Activated naive CD4-positive, alpha-beta T cell (primary cell): ENCODE measurements at places on chromosomes 7 and 10.

DNA sequence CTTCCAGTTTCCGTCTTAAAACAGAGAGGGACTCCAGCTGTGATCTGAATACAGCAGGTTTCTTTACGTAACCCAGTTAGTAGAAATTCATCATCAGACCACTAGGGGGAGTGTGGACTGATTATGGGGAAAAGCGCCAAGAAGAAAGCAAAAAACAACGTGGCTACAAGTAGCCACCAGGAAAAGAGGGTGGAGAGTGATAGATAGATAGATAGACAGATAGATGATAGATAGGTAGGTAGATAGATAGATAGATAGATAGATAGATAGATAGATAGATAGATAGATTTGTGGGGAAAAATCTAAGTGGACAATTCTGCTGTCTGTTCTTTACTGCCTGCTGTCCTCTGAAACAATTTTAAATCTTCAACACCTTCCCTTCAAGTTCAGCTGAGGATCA is 12.7 kb upstream of the AKR1B10 start:
- no peak for DNase-seq

GRCh38 chr10:108783897-108784296 is 1139.4 kb downstream of the XPNPEP1 start:
- no peak for DNase-seq

- DNase-seq = no peak
These were observed 42.5 kb downstream of the MRC1 start for GRCh38 chr10:17851611-17852010.

GRCh38 chr10:60910543-60910942 is 33.4 kb downstream of the RHOBTB1 start:
- DNase-seq = no peak

GRCh38 chr7:147078312-147078711 is 961.7 kb downstream of the CNTNAP2 start:
- DNase-seq = no peak

DNA sequence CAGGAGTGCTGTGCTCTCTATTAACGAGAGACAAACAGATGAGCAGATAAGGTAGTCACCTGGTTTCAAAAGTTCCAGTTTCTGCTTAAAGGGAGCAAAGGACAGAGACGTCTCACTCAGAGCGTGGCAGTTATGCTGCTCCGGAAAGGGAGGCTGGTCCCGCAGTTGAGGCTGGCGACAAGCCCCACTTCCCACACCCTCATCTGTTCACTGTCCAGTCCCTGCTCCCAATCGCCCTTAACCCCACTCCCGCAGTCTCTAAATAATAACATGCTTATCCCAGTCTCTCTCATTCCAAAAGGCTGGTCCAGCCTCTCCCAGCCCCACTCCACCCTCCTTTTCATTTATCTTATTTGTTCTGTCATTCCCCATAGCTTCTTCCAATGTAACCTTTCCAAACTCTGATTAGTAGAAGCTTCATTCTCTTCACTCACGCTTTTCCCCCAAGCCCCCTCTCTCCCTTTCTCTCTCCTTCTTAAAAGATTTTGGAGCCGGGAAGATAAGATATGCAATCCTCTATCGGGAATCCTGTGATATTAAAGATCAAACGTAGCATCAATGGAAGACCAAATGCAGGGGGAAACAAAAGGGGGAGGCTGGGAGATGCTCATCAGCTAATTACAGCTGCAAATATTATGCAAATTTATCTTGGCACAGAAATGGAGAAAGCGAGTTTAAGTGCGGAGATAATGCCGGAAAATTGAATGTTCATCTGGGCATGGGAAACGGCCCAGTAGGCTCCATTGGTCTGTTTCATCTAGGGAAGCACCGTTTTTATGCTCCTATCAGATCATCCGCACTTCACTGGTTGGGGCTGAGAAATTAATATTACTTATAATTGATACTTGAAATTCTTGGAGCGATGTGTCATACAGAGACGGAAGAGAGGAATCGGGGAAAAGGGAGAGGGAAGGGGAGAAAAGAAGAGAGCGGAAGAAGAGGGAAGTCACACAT is 16.3 kb upstream of the GATA3 start:
- DNase-seq = no peak

- no peak for DNase-seq
These were observed 959 bp upstream of the FAM107B start for GRCh38 chr10:14775656-14776055.

DNA sequence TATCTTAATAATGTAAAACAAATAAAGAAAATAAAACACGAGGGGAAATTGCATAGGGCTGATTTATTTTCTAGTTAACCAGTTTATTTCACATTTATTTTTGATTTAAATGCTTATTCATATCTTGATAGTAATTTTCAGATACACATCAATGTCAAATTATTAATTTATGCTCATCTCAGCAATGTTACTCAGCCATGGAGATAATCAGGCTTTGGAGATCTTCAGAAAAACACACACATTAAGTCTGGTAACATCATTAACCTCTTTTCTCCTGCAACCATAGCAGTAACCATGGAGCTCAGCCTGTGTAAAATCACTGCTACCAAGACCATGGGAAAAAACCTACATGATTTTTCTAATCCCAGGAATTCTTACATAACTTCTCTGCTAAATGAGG is 31.9 kb upstream of the TBX20 start:
- DNase-seq = no peak

DNA sequence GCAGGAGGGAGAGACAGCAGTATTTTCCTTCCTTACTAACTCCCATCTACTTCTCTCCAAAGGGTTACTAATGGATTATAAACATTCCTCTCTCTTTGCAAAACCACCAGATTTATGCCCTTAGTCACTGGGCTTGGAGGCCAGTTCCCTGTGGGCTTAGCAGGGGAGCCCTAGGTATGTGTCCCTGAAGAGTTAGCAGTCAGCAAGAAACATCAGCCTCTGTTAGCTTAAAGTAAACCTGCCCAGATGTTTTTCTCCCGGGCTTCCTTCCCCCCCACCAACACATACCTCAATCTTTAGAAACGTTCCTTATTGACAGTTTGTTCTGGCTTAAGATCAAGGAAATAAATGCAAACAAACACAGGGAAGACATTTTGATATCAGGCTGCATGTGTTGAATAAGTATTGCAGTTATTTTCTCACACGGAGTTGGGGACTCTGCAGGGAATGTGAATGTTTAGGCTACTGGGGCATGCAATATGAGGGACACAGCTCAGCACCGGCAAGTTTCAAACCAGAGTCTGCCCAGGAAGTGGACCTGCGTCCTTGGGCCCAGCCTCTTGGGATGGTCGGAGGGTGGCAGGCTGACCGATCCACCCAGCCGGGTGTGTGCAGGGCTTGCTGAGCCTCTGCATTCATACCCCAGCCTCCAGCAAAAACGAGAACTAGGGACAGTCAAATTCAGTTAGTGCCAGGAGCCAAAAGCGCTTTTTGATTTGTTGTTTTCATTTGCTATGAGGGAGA is 252.0 kb upstream of the GRB10 start:
- no peak for DNase-seq

GRCh38 chr7:144027070-144027469 is 21.7 kb upstream of the OR2A5 start:
- DNase-seq = no peak

DNA sequence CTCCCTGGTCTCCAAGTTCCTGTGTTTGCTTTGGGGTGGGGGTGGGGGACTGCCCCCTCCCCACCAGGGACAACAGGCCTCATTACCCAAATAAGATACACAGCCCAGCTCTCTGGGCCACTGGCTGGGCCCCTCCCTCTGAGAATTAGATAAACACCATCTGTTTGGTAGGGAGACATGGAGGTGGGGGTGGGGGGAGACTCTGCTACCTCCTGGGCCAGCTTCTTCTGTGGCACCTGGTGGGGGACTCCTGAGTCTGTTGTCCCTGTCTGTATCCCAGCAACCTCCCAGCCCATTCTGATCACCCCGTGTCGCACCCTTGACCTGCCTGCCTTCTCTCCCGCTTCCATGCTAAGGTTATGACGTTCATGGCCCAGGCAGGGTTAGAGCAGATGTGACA is 5.8 kb downstream of the MLXIPL start:
- DNase-seq = no peak

- no peak for DNase-seq
These were observed 75.9 kb downstream of the CREB5 start for GRCh38 chr7:28488061-28488791.

- no peak for DNase-seq
These were observed 94.2 kb upstream of the NRP1 start for GRCh38 chr10:33428682-33429081.

- DNase-seq = no peak
These were observed 12.5 kb downstream of the PSAP start for GRCh38 chr10:71838264-71839211.

GRCh38 chr7:122457969-122458368 is 153.4 kb upstream of the FEZF1 start:
- DNase-seq = no peak

GRCh38 chr10:28241741-28242399 is 61.0 kb downstream of the MPP7 start:
- no peak for DNase-seq

- DNase-seq = no peak
These were observed 108.3 kb downstream of the MAPK8 start for GRCh38 chr10:48414778-48415177.

GRCh38 chr7:17307969-17308648 is 9.7 kb downstream of the AHR start:
- no peak for DNase-seq

GRCh38 chr10:5565671-5566581 is 41.2 kb downstream of the CALML3 start:
- no peak for DNase-seq

GRCh38 chr7:32533276-32534029 is 38.2 kb downstream of the AVL9 start:
- DNase-seq = no peak

DNA sequence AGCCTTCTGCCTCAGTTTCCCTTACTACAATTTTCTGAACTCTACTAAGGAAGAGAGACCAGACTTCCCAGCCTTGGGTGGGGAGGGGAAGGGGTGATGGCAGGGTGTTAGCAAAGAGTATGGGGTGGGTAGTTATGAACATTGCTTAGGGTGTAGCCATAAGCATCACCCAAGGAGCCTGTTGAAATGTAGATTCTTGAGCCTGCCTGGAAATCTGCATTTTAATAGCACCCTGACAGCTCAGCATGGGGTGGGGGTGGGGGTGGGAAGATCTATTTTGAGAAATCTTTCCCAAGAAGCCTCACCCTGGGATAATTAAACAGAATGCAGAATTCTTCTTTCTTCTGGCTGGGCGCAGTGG is 164.8 kb downstream of the NRF1 start:
- no peak for DNase-seq

DNA sequence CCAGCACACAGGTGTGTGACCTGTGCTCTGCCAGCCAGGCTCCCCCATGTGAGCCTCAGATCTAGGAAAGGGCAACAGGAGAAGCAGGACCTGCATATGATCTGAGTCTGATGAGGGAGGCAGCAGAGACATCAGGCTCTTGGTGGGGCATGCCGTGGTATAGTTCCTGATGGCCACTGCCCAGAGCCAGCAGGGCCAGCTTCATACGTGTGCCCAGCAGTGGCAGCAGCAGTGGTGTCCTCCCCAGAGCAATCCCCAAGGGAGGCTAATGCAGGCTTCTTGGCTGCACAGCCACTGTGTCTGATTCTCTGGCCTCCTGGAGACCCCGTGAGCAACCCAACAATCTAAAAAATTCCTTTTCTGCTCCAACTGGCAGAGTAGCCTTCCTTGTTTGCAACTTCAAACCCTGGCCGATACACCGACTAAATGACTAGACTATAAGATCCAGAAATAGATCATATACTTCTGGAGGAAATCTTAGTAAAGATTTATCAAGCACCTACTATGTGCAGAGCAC is 230.6 kb upstream of the ZMIZ1 start:
- no peak for DNase-seq

- no peak for DNase-seq
These were observed 84.7 kb downstream of the NRP1 start for GRCh38 chr10:33249659-33250345.

DNA sequence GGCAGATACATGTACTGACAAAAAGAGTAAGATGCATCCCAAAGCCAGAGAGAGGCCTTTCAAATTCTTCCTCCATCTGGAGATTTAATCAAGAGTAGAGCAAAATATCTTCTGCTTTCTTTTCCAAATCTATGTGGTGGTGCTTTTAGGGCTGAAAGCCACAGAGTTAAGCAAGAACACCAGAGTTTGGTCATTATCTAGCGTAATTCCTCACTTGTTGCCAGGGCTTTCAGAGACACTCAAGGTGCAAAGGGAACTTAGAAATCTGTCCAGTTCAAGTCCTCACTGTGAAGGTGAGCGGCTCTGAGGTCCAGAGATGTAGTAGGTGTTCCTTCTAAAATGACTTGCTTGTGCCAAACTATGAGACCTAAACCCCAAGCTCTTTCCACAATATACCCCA is 10.9 kb upstream of the NFE2L3 start:
- no peak for DNase-seq

DNA sequence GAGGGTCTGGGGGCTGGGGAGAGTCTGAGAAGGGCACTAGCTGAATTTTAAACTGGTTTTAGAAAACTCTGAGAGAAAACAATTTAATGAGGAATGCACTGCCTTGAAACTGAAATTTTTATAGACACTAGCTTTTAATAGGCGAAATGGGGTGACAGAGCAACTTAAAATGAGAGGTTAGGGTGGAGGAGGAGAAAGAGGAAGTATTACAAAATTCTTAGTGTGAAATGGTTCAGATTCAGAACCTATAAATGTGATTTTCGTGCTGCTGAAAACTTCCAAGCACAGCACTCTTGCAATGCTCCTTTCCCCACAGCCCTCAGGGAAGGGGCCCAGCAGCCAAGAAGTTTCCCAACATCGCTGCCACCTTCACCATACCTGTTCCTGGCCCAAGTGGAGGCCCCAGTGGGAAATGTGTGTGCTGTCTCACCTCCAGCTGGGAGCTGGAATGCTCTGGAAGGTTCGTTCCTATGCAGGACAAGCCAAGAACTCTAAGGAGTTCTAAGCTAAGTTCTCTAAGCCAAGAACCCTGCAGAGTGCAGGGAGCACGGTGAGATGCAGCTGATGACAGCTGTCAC is 60.0 kb downstream of the ATXN7L1 start:
- no peak for DNase-seq

DNA sequence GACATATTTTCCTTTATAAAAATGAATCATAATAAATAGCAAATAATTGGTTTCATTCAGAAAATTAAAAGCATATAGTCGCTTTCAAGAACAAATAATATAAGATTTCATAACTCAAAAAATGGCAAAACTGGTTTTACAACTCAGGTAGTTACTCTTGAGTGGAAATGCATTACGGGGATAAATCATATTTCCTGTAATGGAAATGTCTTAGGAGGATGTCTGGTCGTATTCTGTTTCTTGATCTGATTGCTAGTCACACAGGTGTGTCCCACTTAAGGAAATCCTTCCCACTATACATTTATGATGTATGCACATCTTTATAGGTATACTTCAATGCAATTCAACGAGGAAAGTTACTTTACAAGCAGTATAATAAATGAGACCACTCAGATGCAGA is 20.7 kb downstream of the NRAP start:
- DNase-seq = no peak

- no peak for DNase-seq
These were observed 290.8 kb upstream of the PCDH15 start for GRCh38 chr10:55091691-55092328.

- DNase-seq = no peak
These were observed 129.9 kb downstream of the CFAP58 start for GRCh38 chr10:104483582-104483981.

GRCh38 chr10:49139846-49140195 is 6.0 kb upstream of the FAM170B start:
- DNase-seq = no peak

- no peak for DNase-seq
These were observed 19.1 kb downstream of the ADAM8 start for GRCh38 chr10:133257489-133258065.
